Pulmonary artery endothelial cell (primary cell): ENCODE measurements at places on chromosomes 7 and 10. TPM values are rescaled to one million over a fixed set of nuclear protein-coding genes. Genes with fewer than 3 reads are reported as not detected.

DNA sequence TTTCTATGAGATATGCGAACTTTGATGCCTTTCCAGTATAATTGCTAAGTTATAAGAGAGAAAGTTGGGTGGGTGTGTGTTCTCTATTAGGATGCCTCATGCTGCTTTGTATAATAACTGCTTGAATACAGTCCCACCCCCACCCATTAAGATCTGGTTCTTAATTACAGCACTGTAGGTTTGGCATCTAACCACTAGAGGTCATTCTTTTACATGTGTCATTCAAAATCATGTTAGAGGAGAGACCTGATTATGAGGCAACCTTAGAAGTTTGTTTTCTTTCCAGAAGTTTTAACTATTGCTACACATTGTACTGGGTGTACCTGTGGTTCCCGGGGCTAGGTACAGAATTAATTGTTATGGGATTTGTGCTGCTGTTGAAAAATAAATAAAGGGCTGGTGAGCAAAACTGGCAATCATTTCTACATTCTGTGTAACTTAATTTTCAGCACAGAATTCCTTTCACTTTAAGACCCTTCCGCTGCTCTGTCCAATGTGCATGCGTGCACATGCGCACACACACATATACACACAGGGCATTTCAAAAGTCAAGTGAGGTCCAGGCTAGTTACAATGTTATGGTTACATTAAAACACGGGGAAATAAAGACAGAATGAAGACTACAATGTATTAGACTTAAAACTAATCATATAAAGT, 1156.3 kb downstream of the SORCS3 start:
- DNase-seq = no peak

DNA sequence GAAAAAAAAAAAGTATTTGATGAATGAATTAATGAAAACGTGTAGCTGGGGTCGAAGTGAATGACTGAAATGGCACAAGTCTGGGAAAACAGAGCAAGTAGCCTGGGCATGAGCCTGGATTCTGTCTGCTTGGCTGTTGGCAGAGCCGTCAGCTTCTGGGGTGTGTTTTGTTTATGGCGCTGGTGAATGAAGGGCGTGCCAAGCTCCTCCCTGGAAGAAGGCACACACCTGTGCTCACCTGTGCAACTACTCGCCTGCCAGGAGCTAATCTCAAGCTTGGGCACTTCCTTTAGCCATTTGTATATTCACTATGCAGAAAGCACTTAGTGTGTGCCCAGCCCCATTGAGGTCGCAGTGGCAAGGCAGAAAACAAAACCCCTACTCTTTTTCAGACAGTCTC, 74.1 kb downstream of the GTF2IRD1 start:
- DNase-seq = no peak

DNA sequence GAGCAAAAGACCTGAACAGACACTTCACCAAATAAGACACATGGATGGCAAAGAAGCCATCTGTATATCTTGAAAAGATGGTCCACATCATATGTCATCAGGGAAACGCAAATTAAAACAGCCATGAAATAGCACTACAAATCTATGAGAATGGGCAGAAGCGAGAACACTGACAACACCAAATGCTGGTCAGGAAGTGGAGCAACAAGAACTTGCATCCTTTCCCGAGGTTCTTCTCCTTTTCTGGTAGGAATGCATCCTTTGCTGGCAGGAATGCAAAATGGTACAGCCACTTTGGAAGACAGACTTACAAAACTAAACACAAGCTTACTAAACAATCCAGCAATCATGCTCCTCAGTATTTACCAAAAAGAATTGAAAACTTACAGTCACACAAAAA, 60.0 kb downstream of the PIK3AP1 start:
- no peak for DNase-seq

- DNase-seq = no peak
Observed at GRCh38 chr10:84587789-84588188, 259.4 kb downstream of the CCSER2 start.

GRCh38 chr7:27532314-27532713, 130.4 kb downstream of the HIBADH start:
- DNase-seq = no peak

DNA sequence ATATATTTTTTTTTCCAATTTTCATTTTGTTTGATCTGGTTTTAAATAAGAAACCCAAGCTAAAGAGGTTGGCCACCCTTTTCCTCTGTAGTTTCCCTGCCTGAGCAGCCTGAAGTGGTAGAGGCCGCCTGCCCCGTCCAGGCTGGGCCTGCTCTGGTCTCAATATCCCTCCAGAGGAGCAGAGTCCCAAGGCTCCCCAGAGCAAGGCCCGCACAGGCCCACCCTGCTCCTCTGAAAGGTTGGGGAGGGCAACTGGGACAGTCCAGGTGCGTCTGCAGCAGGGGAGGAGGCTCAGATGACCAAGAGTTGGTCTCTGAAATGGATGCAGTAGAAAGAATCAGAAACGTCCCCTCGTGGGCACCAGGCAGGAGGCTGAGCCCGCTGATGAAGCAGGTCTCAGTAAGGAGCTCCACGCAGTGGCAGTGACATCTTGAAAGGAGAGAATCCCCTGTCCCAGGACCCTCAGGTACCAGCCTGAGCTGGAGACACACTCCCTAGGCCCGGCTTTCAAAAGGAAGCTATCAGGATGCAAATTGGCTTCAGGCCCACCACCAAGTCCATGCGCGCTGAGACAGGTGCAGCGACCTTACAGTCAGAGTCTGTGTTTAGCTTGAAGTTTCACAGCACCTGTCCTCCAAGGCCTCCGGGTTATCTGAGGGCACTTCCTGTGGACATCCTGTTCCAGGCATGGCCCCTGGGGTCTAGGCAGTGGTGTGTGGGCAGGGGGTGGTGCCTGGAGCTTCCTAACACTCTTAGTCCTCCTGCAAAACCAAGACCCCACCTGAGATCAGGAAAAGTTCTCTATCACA, 37.7 kb downstream of the EN2 start:
- no peak for DNase-seq

- no peak for DNase-seq
Observed at GRCh38 chr10:110615057-110615747, 28.9 kb upstream of the RBM20 start.

DNA sequence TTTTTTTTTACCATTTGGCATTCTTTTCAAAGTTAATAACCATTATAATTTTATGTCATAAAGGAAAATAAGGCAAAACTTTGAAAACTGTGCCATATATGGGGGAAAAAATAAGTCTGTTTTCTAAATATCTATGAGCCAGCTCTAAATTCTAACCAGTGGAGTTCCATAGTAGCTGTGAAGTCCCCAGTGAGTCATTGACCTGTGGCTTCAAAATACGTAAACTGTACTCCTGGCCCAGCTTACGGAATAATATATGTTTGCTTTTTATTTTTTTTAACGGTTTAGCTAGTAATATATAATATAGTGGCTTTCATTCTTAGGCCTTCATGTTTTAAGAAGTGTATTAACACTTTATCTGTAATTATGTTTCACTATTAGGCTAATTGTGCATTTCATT, 20.5 kb downstream of the ZRANB1 start:
- no peak for DNase-seq

DNA sequence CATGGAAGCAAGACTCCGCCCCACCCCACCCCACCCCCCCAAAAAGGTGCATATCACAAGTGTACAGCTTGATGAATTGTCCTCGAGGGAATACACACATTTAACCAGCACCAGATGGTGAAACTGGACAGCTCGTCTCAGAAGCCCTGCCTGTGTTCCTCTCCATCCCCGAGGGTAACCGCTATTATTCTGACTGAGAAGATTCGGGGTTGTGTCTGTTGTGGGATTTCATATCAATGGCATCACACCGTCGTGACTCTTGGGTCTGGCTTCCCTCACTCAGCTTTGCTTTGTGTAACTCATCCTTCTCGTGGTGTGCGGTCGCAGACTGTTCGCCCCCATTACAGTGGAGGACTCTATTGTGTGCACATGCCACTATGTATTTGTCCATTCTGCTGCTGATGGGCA, 18.9 kb downstream of the PODXL start:
- no peak for DNase-seq

GRCh38 chr7:122337011-122337410, 32.5 kb upstream of the FEZF1 start:
- no peak for DNase-seq

DNA sequence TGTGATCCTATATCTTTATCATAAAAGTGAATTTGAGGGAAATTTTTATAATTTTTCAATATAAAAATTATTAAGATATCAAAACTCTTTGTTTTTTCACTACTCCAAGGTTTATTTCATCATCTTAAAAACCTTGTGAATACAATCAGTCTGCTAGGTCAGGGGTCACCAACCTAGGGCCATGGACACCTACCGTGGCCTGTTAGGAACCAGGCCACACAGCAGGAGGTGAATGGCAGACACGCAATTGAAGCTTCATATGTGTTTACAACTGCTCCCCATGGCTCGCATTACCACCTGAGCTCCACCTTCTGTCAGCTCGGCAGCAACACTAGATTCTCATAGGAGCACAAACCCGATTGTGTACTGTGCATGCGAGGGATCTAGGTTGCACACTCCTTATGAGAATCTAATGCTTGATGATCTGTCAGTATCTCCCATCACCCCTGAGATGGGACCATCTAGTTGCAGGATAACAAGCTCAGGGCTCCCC, 271.2 kb upstream of the C7orf33 start:
- DNase-seq = no peak

- DNase-seq = no peak
Observed at GRCh38 chr7:129841465-129841864, 111.3 kb downstream of the UBE2H start.

DNA sequence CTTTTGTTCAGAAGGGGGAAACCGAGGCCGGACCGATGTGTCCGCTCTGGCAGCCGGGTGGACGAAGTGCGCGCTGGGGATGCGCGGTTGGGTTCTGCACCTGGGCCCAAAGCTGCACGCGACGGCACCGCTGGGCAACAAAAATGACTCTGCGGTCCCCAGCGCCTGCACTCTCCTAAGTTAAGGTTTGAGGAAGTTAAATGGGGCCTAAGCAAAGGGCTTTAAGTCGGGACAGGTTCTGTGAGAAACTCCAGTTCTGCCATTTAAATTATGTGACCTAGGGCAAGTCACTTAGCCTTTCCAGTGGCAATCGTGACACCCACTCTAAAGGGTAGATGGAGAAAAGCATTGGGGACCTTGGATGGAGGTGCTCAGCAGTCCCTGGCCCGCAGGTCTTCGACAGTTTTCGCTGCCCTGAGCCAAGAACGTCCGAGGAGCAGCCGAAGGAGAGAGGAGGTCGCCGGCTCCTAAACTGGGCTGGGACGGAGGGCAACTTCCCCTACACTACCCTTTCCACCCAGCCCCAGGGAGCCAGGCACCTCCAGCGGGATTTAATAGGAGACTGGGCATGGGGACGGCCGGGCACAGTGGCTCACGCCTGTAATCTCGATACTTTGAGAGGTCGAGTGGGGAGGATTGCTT, 534 bp upstream of the ACBD5 start:
- no peak for DNase-seq

DNA sequence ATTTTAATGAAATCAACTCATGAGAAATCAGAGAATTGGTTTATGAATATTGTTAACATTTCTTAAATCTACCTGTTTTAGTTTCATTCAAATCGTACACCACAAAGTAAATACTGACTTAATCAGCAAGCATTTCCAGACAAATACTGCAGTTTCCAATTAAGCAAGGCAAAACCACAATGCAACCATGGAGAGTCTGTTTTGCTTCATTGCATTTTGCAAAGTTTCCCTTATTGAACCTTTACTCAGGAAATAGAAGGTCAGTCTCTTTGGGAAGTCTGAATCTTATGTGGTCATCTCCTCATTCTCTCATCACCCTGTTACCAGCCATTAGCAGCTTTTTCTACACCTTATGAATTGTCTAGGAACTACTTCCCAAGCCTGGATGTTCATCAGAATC, 400.5 kb downstream of the IPMK start:
- no peak for DNase-seq

- DNase-seq = no peak
Observed at GRCh38 chr7:45180084-45180986, 22.7 kb downstream of the RAMP3 start.

- DNase-seq = no peak
Observed at GRCh38 chr10:48594371-48594770, 10.5 kb downstream of the ARHGAP22 start.

- no peak for DNase-seq
Observed at GRCh38 chr7:712381-713138, 13.9 kb upstream of the DNAAF5 start.

DNA sequence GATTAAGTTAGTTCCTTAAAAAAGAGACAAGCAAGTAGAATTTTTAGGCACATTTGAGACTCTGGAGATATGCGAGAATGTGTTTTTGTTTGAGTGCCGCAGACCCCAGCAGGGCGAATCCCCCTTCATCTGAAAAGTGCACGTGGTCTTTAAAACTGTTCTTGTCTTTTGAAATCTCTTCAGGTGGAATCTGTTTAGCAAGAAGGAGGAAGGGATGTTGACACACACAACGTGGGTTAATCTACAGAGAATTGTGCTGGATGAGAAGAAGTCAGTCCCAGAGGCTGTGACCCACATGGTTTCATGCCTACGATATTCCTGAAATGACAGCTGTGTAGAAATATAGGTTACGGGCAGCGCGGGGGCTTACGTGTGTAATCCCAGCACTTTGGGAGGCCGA, 27.1 kb upstream of the ZFAND2A start:
- DNase-seq = no peak

GRCh38 chr7:104228442-104228841, 20.6 kb upstream of the ORC5 start:
- DNase-seq = no peak

DNA sequence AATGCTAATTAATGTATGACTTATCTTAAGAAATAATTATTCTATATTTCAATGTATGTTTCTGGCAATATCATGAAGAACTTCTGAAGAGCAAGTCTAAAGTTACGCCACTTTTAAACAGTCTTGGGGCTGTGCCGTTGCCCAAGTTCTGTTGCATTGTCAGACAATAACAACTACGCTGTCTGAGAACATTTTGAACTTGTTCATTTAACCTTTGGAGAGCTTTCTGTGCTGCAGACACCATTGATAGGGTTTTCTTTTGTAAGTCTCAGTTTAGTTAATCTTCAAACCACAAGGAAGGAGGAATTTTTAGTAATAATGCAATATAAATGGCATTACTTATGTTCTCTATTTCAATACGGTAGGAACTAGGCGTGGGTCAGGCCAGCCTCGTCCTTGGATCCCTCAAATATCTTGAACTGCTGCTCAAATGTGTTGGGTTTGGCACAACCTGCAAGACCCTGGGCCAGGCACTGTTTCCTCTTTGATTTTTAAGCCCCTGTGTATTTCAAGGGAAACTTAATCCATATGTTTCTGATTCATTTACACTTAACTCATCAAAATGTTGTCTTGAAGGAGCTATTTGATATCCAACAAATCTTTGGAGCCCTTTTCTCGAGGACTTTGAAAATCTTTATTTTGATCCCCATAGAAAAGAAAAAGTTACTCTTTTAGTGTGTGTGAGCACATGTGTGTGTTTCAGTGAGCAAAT, 215.5 kb downstream of the INHBA start:
- no peak for DNase-seq

GRCh38 chr7:143492799-143493739, 15.4 kb downstream of the TAS2R41 start:
- no peak for DNase-seq

Gene CPXM2
- total RNA-seq = 4.9 and 9.2 TPM in 2 replicates

Gene STAG3
- 0.13 and 0.42 TPM in 2 replicates for total RNA-seq

Gene GNAT3
- total RNA-seq = not detected in 2 replicates

Gene OR2A1
- 0.07 TPM in 1 of 2 replicates, not detected in the other for total RNA-seq

Gene PON1
- total RNA-seq = not detected in 2 replicates

Gene CALML3
- not detected in 2 replicates for total RNA-seq

Gene CALHM3
- not detected in 2 replicates for total RNA-seq

Gene TMEM196
- total RNA-seq = not detected in 2 replicates

Gene LRRD1
- not detected in 2 replicates for total RNA-seq

Gene NCF1
- total RNA-seq = not detected in 2 replicates

Gene PROSER2
- 6.5 and 6.8 TPM in 2 replicates for total RNA-seq

Gene ATG9B
- under 0.01 TPM in 1 of 2 replicates, not detected in the other for total RNA-seq

Gene HTR5A
- total RNA-seq = not detected in 2 replicates

Gene SPDYE2B
- not detected in 2 replicates for total RNA-seq
